Aorta (tissue), 5 donors: ENCODE measurements at places on chromosomes 16 and 17.
A peak's percentile ranks its signal among the peaks of the same experiment; 100 is the strongest.

GRCh38 chr17:10193632-10194031 is 4.8 kb downstream of the GAS7 start:
- DNase-seq, result peak; percentile 2

DNA sequence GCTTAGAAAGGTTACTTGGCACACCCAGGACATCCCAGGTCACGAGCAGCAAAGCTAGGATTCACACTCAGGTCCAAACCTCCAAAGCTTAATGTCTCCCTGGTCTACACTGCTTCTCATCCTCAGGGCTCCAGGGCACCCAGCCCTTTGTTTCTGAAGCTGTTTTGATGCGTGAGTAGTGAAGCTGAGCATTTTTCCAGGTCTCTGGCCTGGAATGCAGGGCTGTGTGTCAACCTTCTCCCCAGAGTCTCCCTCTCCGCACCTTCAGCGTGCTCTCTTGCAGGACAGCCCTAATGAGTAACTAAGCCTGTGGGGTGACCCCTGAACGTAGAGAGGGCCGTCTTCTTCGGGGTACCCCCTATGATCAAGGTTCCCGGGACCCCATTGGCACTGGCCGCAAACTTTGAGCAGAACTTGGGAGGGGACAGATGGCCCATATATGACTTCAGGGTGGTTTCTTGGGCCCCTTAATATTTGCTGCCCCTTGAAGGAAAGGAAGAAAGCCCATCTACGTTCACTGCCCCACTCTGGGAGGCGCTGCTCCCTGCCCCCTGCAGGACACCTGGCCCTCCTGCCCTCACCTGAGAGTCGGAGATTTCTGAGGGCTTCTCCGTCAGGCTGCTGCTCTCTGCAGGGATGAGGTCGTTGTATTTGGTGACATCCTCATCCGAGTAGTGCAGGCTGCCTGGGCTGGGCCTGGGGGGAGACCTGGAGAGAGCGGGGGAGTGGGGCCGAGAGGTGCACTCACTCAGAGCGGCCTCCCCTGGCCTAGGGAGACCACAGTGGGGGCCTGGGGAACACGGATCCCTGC is 36.4 kb upstream of the CDC42EP4 start:
- no peak for DNase-seq

DNA sequence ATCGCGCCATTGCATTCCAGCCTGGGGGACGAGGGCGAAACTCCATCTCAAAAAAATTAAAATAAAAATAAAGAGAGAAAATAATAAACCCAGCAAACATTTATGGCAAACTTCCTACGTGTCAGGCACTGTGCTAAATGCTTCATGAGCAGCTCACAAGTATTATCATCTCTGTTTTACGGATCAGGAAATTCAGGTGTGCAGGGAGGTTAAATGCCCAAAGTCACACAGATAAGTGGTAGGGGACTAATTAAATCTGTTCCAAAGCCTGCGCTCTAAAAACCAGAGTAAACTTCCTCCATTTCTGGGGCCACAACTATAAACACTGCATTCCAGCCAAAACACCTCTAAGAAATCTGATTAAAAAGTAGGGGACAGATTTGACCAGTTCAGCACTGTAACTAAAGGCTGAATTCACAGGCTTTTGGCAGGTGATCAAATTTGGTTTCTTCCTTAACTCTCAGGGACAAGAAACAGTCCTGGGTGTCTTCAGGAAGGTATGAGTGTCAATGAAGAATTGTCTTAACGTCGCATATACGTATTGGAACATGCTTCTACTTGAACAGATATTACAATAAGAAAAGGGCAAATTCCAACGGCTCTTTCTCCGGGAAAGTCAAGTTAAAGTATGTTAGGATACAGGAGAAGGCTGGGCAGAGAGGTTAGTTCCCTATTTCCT is 996 bp downstream of the STRADA start:
- DNase-seq, result no peak

DNA sequence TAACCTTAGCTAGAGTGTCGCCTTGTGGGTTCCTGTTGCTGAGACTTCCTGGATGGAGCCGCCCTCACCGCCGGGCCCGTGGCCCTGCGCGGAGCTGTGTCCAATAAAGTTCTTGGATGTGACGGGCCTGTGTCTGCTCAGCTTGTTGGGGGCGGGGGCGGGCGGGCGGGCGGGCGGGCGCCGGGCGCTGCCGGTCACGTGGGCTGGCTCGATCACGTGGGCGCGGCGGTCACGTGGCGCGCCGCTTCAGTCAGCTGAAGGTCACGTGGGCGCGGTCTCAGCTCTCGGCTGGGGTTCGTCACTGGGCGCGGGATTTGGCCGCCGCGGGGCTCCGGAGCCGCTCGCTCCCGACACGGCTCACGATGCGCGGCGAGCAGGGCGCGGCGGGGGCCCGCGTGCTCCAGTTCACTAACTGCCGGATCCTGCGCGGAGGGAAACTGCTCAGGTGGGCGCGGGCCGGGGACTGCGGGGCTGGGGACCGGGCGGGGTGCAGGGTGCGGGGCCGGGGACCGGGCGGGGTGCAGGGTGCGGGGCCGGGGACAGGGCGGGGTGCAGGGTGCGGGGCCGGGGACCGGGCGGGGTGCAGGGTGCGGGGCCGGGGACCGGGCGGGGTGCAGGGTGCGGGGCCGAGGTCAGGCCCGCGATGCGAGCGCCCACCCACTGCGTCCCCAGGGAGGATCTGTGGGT is at the start of gene AMDHD2:
Gene AMDHD2 (plus strand): TSS at position 275 of the 687 bp plus-strand sequence. CDS start 88 bp downstream, at position 363.
- peak; percentile 97 for DNase-seq

GRCh38 chr17:41002814-41003213 is 3.1 kb upstream of the KRTAP3-2 start:
- no peak for DNase-seq

DNA sequence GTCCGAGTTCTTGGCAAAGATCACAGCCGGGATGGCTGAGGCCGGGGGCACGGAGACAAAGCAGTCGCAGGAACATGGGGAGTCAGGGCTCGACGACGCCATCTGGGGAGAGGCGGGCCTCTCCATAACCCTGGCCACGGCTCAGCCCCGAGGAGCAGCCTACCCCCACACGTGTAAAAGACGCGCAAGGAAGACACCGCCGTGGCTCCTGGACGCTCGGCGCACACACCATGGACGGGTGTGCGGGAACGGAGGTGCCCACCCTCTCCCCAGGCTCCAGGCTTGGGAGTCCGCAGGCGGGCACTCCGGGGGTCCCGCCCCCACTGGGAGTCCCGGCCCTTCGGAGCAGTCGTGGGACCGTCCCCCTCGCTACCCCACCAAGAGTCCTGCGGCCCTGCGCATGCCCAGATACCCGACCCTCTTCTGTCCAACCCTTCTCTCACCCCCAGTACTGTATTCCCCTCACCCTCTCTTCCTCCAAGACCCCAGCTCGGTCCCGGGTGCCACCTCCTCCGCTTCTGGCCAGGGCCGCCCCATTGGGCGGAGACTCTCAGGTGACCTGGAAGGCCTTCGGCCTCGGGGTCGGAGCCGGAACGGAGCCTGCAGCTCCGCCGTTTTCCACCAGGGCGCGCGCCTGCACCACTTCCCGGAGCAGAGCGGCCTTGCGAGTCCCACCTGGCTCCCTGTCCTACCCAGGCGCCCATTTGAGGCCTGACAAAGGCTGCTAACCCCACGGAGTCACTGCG is at the start of gene SCRN2:
Gene SCRN2 (minus strand): TSS at position 532 of the 746 bp plus-strand sequence. CDS start 430 bp downstream, at position 102.
- DNase-seq, result peak; percentile 96

DNA sequence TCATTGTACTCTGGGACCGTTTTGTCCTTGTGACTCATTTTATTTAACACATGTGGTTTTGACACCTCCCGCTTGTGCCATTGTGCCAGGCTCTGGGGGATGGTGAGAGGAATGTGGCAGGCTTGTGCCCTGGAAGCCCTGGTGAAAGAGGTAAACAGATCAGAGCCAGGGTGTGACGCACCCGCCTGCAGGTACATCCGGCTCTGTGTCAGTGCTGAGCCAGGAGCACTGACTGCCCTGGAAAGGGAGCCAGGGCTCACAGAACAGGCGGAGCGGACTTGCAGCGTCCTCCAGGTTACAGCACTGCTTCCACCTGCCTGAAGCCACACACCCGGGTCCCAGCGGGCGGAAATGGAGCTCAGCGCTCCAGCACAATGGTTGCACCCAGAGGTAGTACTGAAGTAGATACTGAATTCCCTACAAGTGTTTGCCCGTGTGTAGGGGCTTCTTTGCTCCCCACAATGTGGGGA is 30.6 kb downstream of the CDRT15 start:
- no peak for DNase-seq

GRCh38 chr16:583470-583814 is 6.4 kb upstream of the RAB40C start:
- DNase-seq, result no peak
